HFF-Myc (cell line): ENCODE measurements at places on chromosomes 11 and 22.

GRCh38 chr22:35830305-35830704, 112.6 kb downstream of the APOL5 start:
- no peak for DNase-seq

DNA sequence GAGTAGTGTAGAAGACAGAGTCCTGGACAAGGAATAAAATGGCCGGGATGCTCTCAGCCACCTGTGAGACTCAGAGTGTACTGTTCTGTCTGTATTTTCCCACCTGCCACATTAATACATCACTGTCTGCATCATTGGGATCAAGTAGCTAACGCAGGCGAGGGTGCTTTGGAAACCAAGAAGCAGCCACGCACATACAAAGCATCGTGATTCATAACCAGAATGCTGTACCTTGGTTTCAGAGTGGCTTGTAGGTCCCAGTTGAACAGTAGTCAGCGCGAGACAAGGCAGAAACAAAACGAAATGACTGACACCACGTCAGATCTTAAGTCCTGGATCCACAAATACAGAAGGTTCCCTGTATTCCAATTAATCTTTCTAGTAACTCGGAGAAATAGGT, 198.3 kb downstream of the GRIK4 start:
- no peak for DNase-seq

DNA sequence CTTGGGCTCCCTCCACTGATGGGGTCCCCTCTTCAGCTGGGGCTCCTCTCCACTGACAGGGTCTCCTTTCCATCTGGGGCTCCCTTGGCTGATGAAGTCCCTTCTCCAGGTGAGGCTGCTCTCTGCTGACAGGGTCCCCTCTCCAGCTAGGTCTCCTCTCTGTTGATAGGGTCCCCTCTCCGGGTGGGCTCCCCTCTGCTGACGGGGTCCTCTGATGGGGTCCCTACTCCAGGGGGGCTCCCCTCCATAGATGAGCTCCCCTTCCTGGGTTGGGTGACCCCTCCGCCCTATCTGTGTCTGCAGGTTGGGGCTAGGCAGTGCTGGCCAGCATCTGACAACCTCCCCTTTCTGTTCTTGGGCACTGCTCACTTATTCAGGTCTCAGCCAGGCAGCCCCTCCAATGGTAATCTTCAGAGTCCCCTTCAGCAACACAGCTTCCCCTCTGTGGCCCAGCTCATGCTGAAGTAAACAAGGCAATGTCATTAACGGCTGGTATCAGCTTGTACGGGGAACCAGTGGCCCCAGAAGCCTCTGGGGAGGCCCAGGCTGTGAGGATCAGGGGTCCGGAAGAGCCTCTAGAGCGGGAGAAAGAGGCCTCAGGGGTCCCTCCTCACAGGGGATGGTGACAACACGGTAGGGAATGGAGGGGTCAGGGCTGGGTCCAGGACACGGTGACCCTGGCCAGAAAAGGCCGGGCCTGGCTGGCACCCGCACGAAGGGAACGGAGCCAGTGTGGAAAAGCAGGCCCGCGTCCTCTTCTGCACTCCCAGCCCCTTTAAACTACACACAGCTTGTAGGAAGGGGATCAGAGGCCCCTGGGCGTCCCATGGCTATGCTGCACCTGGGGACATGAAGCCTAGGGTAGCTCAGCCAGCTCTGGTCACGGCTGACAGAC, 9.6 kb upstream of the CD81 start:
- no peak for DNase-seq

GRCh38 chr22:43218786-43219185, 31.9 kb upstream of the TTLL12 start:
- DNase-seq: no peak

GRCh38 chr11:61141601-61142028, 19.6 kb downstream of the VPS37C start:
- no peak for DNase-seq

- no peak for DNase-seq
Measured at GRCh38 chr22:38026130-38027111, 30.8 kb upstream of the PICK1 start.

- no peak for DNase-seq
Measured at GRCh38 chr11:107606141-107606540, 15.2 kb downstream of the ELMOD1 start.

DNA sequence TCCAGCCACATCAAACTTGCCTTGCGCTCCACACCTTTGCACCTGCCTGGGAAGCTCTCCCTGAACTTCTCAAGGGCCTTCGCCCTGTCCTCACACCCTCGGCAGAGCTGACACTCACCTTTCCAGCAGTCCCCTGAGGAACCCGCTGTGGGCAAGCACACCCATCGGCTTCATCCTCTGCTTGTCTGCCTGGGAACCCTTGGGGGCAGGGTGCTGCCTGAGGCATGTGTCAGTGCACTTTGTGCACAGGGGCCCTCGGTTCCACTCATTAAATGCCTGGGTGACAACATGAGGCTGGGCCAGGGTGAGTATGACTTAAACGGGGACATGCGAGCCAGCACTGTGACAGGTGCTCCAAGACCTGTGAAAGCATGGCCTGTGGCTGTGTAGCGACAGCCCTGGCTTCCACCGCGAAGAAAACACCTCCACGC, 2.6 kb upstream of the LRFN4 start:
- no peak for DNase-seq

- no peak for DNase-seq
Measured at GRCh38 chr11:86803136-86804045, 3.0 kb downstream of the PRSS23 start.

DNA sequence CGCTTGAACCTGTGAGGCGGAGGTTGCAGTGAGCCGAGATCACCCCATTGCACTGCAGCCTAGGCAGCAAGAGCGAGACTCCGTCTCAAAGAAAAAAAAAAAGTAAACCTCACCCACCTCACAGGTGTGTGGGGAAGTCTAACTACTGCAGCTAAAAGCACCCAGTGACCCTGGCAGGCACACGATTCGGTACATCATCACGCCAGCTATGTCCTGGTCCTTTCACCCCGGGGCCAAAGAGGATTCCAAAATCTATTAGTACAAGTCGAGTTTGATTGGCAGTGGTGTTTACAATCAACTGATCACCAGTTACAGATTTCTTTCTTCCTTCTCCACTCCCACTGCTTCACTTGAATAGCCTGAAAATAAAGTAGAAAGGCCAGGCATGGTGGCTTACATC, 6.3 kb downstream of the TST start:
- DNase-seq: no peak

GRCh38 chr22:37355174-37355573, 72.1 kb downstream of the ELFN2 start:
- no peak for DNase-seq

DNA sequence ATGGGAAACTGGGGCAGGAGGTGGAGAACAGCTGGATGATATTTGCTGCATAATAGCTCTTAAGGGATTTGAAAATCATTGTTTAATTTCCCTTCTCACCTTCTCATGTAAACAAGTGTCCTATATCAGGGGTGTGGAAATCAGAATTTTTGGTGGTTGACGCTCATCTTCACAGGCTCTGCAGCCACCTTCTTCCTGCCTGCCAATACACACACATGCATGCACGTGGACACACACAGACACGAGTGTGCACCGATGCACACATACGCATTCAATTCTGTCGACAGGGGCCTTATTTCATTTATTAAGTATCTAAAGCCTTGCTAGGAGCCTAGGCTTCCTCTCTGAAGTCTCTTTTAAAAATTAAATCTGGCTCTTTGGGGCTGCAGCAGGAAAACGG, 349.4 kb upstream of the NCAM1 start:
- no peak for DNase-seq

- peak; percentile 4 for DNase-seq
Measured at GRCh38 chr11:115409691-115410220, 94.5 kb downstream of the CADM1 start.

GRCh38 chr11:103849366-103849765, 187.1 kb upstream of the DDI1 start:
- no peak for DNase-seq
